ENCODE measurements at places on chromosomes 4 and X.

- DNase-seq = no peak
These were observed 21.6 kb downstream of the TSPAN6 start for GRCh38 chrX:100615005-100615404.

GRCh38 chrX:43743100-43743822, 87.2 kb downstream of the MAOA start:
- no peak for DNase-seq

GRCh38 chr4:138097912-138098600, 144.1 kb downstream of the SLC7A11 start:
- no peak for DNase-seq

- no peak for DNase-seq
These were observed 143.0 kb downstream of the CXXC4 start for GRCh38 chr4:104351706-104352105.

DNA sequence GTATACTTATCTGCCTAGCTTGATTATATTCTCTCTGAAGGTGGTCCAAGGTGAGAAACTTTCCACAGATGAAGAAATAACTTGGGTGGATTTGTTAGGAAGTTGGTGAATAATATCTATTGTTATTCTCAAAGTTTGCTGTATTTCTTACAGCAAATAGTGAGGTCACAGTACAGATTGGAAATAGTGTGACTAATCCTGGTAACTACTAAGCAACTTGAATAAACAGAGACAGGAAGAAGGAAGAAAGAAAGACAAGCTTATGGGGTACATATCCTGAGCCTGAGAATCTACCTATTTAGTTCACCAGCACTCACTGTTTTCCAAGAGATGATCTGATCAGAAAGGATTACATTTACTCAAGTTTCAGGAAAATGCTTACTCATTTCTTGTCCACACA, 1416.1 kb downstream of the RPA4 start:
- no peak for DNase-seq

- DNase-seq = peak; percentile 65
These were observed at the start of gene RUFY3 for GRCh38 chr4:70721747-70722146. RUFY3 (plus strand) TSS chr4:70721964; CDS start chr4:70722574, 610 bp downstream.

DNA sequence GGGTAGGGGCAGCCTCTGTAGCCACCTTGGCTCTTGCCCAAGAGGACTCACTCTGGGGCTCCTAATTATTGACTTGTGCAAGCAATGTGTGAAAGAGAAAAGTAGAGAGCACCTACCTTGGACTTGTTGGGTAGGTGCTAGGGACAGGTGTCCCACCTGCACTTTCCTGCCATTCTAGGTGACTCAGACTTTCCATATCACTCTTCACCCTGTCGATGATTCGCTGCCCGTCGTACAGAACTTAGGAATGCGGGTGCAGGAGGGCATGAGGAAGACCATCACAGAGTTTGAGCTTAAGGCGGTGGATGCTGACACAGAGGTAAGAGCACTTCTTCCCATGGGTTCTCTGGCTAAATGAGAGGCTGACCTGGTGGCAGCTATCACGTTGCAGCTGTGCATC, 87.3 kb upstream of the ANXA3 start:
- DNase-seq = no peak

- DNase-seq = no peak
These were observed 129.0 kb downstream of the BTC start for GRCh38 chr4:74665346-74665745.

GRCh38 chr4:139890816-139891215, 225.2 kb downstream of the MGST2 start:
- DNase-seq = no peak

- no peak for DNase-seq
These were observed 32.7 kb downstream of the ALPK1 start for GRCh38 chr4:112329672-112330375.

DNA sequence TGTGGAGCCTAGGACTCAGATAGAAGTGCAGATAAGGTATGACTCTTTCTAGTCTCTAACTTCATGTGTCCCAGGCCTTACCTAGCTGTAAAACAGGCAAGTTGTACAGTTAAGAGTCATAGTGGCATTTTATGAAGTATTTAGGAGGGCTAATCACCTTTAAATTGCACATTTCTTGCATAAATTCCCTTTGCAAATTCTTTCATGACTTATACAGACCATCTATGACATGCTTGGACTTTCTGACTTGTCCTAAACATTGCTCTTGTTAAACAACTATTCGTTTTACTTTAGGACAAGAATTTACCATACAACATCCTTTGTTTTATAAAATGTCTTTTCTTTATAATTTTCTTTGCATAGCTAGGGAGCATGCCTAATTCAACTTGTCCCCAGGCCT, 7.8 kb upstream of the RRAGB start:
- DNase-seq = no peak

DNA sequence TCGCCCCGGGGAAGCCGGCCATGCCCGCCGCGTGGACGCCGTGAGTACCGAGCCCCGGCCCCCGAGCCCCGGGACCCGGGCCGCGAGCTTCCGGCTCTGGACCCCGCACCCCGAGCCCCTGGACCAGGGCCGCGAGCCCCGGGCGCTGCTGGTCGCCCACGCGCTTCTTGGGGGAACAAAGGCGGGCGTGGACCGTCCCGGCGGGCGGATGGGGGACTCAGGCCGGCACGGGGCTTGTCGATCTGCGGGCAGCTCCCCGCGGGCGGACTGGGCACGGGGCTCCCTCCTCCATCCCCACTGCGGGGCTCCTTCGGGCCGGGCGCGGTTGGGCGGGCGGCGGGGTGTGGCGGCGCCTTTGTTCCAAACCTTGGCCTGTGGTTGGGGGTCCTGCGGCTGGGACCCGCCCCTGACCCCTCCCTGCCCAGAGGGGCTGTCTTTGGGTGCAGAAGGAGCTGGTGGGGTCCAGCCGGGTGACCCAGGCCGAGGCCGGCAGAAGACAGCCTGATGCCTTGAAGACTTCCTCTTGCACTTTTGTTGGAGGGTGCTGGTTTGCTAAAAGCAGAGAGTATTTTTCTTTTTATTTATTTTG, 25.2 kb upstream of the ADD1 start:
- no peak for DNase-seq

DNA sequence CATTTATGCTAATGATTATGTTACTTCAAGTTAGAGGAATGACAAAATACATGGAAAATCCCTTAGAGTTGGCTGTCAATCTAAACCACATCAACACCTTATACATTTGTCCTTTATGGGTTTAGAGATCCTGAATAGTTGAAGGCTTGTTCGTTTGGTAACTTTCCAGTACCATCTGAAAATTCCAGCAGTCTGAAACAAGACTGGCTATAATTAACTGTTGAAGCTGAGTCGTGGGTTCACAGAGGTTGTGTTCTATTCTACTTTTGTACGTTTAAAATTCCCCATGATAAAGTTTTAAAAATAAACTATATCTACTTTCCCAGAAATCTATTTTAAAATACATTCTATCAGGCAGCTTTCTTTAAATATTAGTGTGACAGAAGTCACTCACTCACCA, 73.0 kb downstream of the USP46 start:
- DNase-seq = no peak

DNA sequence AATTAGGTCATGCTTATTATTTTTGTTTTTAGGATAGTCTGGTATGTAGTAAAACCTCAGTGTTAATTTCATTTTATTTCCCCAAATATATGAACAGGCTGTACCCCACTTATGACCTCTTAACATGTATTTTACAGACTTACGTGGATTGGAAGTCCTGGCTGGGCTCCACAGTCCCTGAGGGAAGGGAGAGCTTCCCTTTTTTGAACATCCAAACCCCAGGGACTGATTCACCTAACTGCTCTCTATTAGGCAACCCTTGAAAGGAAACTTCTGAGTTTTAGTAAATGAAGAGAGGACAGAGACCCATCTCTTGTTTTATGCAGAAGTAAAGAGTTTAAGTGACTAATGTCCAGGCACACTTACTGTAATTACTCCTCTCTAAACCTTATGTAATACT, 233.1 kb upstream of the SPRY1 start:
- DNase-seq = no peak

GRCh38 chr4:76804096-76804495, 93.8 kb downstream of the SOWAHB start:
- DNase-seq = no peak

DNA sequence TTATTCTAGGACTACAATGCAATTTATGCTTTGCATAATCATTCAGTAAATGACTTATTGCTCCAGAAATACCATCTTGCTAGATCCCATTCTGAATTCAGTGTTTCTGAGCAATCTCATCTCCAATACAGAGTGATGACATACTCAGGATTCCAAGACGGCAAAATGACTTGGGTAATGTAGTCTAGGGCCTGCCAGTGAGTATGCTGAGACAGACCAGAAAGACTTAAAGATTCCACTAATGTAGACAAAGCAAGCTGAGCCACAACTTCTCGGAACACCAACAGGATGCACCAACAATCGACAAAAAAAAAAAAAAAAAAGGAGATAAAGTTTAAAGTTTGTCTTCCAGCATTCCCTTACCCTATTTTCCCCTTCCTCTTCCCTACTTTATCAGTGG, 919 bp upstream of the SEC24B start:
- DNase-seq = no peak

DNA sequence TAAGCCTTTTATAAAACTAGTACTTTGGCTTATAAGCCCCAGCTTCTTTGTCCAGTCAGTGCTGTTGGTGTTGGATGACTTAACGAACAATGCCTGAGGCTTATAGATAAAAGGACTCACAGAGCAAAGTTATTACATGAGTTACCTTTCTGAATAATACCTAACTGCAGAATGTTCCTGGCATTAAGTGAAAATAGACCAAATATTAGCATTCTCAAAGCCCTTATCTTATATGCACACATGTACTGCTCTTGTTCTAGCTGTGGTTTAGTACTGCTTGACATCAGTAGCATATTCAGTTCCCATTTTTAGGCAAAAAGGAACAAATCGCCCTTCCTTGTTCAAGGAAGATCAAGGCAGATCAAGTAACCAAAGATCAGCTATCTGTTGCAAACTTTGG, 131.6 kb downstream of the ZNF330 start:
- no peak for DNase-seq

DNA sequence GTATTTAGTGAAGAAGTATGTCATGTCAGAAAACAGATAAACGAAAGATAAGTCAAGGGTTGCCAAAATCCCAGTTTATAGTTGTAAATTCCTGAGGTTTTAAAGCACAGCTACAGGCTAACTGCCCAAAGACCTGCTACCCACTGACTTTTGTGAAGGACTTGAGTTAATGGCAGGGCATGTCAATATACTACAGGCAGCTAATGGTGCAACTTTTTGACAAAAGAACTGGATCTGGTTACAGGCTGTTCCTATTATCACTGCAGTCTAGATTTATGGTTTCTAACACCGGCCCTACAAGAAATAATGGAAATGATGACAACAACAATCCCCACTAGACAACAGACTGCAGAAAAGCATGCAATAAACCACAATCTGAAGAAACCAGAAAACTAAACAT, 6.4 kb downstream of the SCML2 start:
- no peak for DNase-seq

DNA sequence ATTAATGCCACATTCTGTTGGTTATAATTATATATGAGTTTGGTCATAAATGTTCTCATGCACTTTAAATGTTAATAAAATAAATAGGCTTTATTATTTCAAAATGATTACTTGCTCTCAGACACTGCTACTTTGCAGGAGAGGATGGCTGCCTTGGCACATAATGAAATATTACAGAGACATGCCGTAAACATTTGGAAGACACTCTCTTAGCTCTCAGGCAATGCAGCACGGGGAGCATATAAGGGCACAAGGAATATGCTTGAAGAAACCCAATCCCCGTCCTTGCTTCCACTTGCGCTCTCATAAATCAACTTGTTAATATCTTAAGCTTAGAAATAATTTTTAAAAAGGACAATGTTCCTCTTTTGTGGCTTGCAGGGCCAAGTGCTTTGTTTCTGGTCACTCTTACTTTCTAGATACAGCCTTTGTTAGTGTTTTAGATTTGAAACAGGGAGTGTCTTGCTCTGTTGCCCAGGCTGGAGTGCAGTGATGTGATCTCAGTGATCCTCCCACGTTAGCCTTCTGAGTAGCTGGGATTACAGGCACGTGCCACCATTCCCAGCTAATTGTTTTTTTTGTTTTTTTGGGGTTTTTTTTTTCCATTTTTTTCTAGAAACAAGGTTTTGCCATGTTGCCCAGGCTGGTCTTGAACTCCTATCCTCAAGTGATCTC, 445.0 kb downstream of the SPRY1 start:
- no peak for DNase-seq

DNA sequence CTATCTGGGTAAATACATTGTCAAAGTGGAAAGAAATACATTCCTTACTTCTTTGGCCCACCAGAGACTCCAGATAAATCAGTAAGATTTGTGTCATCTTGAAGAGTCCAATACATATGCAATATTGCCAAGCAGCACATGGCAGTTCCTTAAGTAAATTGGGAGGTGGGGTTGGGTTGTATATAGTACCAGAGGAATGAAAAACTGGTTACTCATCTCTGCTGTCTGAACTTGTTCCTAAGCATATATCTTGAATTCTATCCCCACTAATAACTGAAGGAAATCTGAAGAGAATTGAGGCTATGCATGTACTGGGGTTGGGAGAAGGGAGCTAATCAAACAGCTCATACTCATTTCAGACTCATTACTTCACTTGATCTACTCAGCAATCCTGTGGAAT, 14.8 kb downstream of the TCEAL8 start:
- DNase-seq = no peak

Measured in DMS79 treated with DMSO at 0.1 percent for 48 hours (cell line).